ENCODE measurements at places on chromosomes 4 and X.

GRCh38 chr4:8364848-8365350 is 75.6 kb downstream of the ACOX3 start:
- no peak for DNase-seq

GRCh38 chrX:71910643-71910985 is at the start of gene NHSL2:
Gene NHSL2 (plus strand): TSS chrX:71910845.
- DNase-seq, result no peak

DNA sequence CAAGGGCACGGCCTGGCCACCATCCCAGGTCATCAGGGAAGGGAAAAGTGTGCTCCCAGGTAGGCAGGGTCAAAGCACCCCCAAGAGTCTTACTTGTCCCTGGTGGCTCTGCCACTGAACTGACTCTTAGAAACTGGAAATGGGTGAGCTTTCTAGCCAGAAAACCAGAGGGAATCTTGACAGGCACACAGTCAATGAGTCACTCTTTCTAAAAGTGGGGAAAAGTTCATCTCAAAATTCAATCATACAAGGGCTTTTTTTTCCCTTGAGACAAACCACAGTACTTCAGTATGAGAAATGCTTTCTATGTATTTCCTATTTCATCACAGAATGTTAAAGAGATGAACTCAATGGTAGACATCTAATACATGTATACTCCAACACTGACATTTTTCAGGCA is 12.5 kb downstream of the HPF1 start:
- DNase-seq, result no peak

DNA sequence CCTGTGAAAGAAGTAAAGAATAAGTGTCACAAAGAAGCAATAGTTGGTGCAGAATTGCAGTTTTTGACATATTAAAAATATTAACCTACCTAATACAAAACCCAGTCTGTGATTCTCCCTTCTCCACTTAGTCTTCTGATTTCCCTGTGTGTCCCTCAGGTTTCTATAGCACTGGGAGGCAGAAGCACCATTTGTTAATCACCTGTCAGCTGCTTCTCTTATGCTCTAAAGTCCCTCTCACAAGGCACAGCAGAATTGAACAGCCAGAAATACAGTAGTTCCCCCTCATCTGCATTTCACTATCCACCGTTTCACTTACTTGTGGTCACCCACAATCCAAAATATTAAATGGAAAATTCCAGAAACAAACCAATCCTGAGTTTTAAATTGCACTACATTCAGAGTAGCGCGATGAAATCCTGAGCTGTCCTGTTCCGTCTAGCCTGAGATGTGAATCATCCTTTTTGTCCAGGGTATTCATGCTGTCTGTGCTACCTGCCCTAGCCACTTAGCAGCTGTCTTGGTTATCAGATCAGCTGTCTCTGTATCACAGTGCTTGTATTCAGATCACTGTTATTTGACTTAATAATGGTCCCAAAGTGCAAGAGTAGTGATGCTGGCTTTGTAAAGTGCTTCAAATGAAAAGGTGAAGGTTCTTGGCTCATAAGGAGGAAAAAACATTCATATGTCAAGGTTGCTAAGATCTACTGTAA is 984.1 kb upstream of the GRID2 start:
- DNase-seq, result no peak

DNA sequence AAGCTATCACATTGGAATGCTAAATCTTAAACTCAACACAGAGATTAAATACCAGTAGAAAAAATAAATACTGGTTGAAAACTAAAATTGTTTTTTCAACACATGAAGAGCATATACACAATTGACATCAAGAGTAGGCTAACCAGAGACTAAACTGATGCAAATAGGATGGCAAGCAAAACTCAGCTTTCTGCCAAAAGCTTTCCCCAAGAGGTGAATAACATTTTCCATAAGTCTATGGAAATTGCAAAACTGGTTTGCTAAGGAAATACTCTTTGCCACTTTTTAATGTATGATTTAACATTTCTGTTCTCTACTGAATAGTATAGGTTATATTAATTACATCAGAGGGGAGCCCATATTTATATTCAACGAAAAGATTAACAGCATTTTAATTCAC is 23.8 kb downstream of the IQCM start:
- no peak for DNase-seq

GRCh38 chrX:70132224-70132623 is 1.0 kb upstream of the IGBP1 start:
- DNase-seq, result no peak

DNA sequence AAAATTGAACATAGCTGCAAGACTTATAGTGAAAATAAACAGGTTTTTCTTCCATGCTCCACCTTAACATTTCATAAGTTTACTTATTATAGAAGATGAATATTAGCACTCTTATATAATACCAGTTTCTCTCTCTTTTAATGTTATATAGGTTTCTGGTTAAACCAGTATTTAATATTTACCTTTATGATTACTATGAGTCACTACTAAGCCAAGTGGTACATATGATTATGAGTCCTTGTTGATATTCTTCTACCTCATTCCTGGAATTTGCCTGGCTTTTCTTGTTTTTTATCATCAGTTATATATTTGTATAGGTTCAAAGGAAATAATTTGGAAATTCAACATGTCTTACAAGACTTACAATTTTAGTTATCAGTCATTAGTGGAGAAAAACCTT is 89.9 kb upstream of the MAOA start:
- DNase-seq, result no peak

GRCh38 chrX:19543951-19544381 is 28.7 kb upstream of the MAP3K15 start:
- DNase-seq, result no peak

DNA sequence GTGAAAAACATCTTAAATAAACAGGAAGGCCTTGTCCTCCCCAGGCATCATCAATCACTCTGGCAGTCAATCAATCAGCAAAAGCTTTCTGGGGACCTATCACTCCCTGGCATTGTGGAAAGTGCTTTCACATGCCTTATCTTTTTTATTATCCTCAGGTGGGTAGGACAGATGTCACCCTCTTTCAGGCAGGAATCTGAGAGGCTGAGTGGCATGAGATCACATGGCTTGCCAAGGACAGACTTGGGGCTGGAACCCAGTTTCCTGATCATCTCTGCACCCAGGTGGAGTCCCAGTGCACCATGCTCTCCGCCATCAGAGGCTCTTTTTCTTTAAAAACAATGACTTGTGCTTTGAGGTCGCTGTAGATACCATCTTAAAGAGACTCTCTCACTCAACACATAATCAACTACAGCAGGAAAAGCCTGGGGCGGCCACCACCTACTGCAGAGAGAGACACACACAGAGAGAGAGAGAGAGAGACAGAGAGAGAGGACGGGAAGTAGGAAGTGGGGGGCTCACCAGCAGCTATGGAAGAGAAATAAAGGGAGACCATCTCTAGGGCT is 282.7 kb downstream of the PTTG2 start:
- DNase-seq, result no peak

DNA sequence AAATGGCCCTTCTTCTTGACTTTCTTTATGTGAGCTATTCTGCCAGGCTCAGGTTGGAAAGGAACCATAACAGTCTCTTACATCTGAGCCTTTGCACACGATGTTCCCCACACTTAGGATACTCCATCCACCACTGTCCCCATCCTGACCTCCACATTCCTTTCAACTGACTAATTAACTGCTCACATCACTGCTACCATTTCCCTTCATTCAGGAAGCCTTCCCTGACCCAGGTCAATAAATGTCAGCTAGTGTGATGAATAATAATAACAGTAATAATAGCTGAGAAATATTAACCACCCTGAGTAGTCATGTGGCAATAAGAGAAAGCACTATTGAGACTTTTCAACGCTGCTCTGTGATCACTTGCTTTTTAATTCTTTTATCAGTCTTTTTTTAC is 291.7 kb downstream of the KCNIP4 start:
- DNase-seq, result no peak

DNA sequence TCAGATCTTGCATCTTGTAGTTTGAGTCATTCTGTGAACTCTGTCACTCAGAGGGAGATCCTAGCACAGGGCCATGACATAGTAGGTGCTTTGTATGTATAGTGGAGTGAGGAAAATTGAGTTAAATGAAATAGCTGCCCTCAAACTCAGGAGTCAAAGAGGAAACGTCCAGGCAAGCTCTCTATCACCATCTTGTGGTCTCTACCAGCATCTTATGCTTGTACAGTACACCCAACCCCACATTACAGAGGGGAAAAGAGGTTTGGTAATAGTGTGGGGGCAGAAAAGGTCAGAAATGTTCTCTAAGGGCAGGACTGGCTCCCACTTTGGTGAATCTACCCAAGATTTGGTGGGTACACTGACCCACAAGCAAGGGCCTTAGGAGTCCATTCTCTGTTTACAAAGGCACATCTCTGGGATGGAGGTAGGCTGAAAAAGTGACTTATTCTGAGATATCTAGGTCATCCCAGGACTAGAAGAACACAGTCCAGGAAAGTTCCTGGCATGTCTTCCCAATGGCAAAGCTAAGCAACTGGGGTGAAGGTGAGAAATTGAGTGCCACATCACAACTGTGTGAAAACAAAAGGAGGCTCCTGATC is 131.8 kb downstream of the OR13H1 start:
- DNase-seq, result no peak

GRCh38 chrX:323721-324628 is 5.4 kb upstream of the GTPBP6 start:
- no peak for DNase-seq

- no peak for DNase-seq
Observed at GRCh38 chrX:11580789-11581188, 84.9 kb downstream of the ARHGAP6 start.

- DNase-seq, result no peak
Observed at GRCh38 chrX:75067931-75068330, 88.2 kb downstream of the ABCB7 start.

DNA sequence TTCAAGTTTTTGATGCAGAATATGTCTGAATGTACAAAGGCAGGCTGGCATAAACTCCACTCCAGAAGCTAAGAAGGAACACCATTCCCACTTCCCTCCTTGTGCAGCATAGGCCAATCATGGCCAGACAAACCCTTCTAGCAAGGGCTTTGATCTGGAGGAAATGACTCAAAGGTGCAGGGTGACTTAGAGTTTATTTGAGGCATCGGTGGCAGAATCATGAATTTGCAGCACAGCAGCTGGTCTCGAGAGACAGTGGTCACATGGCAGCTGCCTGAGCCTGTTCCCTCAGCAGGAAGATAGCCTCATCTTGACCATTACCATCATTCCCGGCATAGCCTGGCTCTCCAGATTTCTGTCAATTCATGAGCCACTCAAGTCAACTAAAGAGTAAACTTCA is 154.5 kb downstream of the ATP10D start:
- DNase-seq, result no peak

- no peak for DNase-seq
Observed at GRCh38 chr4:76984127-76984526, 34.6 kb downstream of the SEPTIN11 start.

DNA sequence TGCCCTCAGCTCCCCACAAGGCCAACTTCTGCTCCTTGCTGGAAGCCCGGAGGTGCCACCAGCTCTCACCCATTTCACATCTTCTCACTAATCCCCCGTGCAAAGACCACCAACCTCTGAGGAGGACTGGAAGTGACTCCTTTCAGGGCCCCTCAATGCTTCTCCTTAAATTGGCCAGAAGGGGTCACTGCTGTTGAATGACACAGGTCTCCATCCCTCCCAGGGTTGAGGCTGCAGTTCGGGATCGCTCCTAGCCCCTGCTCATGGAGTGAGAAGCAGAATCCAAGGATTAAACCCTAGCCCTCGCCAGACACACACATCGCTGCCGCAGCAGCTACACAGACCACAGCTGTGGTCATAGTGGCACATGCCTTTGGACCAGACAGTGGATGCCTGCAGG is 279.5 kb upstream of the TAPT1 start:
- no peak for DNase-seq

DNA sequence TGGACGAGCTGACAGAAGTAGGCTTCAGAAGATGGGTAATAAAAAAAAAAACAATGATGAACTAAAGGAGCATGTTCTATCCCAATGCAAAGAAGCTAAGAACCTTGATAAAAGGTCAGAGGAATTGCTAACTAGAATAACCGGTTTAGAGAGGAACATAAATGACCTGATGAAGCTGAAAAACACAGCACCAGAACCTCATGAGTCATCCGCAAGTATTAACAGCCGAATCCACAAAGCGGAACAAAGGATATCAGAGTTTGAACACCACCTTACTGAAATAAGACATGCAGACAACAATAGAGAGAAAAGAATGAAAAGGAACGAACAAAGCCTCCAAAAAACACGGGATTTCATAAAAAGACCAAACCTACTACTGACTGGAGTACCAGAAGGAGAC is 10.5 kb downstream of the NELFA start:
- DNase-seq, result no peak

DNA sequence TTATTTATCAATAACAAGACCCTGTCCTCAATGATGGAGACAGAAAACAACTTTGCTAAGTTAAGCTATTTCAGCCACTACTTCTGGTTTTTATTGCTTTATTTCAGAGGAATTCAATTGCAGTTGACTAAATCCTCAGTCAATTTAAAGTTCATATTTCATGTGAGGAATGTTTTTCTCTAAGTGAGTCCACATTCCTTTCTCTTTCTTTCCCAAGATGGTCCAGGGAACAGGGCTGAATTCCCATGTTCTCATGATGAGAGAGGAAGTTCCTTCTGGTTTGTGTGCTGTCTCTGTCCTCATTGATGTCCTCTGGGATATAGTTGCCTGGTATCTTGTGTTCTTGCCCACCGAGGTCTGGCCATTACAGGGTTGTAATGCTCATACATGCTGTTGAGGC is 117.2 kb downstream of the SLIT2 start:
- no peak for DNase-seq

GRCh38 chr4:167989815-167990214 is 102.5 kb upstream of the ANXA10 start:
- DNase-seq, result no peak

- DNase-seq, result no peak
Observed at GRCh38 chrX:53047228-53047627, 1.4 kb upstream of the GPR173 start.

- DNase-seq, result no peak
Observed at GRCh38 chr4:875818-876423, 50.0 kb upstream of the CPLX1 start.
